Activated CD8-positive, alpha-beta T cell treated with anti-CD3 and anti-CD28 coated beads for 36 hours (primary cell): ENCODE measurements at places on chromosomes 6 and 20.

DNA sequence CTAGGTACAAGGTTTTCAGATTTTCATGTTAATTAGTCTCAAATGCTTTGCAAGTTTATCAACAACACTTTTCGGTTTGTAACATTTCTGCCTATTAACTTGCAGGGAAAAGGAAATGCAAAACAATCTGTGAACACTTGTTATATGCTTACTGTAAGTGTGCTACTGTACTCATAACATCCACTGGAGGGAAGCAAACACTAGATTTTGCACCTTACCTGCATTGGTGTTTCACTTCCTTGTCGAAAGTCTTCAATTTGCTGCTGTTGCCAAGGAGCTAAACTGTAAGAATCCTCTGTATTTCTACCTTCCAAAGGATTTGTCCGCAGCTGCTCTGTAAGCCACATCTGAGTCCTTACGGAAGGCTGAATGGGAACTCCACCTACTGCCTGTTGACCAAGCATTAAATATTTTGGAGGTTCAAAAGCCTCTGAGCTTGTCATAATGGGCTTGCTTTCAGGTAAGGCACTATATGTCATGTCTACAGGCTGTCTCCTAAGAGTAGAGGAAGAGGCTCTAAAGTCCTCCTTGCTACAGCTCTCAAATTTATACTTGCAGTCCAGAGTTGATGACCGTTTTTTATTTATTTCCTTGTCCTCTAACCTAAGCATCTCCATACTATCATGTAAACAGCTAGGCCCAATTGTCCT is 17.3 kb downstream of the PLN start:
- DNase-seq, result peak; percentile 13

DNA sequence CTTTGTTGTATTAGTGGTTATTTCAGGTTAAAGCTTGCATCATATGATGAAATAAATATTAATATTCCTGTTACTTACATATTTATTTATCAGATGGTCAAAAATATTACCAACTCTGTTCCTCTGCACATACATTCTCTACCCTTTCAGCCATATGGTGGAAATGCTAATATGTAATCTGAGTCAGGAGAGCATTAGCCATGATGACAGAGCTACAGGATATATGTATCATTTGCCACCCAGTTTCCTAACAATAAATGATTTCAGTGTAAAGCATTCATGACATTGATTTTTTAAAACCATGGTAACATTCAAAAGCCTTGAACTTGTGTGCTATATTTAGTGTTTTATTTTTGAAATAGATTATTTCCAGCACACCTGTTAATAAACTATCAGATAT is 16.6 kb downstream of the POPDC3 start:
- DNase-seq, result no peak

DNA sequence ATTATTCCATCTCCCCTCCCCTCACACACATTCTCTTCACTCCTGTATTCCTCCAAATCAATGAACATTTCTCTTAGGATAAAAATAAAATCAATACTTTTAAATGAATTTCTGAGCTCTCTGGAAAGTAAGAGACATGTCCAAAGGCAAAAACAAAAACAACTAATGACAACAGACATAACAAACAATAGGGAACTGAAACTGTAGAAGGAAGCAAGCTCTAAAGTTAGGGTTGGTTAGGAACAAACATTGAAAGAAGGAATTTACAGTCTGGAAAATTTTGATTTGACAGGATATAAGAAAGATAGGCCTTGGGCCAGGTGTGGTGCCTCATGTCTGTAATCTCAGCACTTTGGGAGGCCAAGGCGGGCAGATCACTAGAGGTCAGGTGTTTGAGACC is 17.5 kb upstream of the MYCT1 start:
- no peak for DNase-seq

DNA sequence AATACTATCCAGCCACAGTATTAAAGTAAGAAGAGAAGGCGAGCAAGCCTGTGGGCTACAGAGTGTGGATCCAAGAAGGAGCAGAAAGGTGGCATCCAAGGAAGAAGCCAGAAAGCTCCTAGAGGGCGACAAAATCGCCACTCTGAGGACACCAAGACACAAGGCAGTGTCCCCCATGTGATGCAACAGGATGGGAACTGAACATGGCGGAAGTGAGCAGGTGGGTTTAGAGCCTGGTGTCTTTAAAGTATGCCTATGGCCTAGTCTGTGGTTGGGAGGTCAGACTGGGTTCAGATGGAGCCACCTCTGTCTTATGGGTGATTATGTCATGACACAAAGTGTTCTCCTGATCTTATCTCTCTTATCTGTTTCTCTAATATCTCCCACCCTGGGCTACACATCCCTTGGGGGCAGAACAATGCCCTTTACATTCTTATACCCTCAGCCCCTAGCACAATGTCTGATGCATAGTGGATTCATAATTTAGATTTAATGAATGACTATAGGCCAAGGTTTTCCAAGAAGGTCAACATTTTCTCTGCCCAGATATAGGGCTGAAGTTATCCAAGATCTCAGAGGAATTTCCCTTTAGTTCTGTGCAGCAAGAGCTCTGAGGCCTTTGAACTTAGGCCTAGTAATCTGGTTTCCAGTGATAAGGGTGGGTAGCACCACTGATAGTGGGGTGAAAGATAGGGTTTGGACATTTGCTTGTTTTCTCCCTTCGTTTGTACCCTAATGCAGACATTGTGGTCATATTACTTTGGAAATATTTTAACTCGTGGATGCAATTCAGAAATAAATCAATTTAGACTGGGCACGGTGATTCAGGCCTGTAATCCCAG is 167.3 kb upstream of the AKIRIN2 start:
- DNase-seq, result no peak

DNA sequence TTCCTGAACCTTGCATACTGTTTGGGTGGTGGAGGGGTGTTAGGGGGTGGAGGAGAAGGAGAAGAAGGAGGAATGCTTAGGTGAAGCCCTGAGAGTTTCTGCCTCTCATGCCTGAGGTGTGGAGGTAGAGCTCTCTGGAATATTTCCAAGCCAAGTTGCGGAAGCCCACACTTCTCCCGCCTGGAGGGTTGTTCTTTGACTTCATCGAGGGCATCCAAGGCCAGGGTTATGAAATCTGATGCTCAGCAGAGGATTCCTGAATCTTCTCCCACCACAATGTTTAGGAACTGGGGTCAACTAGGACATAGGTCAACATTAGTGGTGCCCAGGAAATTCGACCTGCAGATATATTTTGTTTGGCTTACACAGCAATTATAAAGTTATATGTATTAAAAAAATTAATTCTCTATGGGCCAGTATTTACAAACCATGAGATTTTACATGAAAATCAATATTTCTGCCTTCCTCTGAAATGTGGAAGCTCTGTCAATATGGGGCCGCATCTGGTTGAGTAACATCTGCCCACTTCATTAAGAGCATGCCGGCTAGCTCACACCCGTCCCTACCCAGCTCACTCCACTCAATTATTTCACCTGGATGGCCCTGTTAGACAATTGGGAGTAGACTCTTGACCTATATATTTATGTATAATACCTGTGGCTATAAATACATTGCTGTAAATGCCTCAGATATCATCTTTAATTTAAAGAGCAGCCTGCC is 257.1 kb upstream of the ZFP64 start:
- DNase-seq, result no peak

DNA sequence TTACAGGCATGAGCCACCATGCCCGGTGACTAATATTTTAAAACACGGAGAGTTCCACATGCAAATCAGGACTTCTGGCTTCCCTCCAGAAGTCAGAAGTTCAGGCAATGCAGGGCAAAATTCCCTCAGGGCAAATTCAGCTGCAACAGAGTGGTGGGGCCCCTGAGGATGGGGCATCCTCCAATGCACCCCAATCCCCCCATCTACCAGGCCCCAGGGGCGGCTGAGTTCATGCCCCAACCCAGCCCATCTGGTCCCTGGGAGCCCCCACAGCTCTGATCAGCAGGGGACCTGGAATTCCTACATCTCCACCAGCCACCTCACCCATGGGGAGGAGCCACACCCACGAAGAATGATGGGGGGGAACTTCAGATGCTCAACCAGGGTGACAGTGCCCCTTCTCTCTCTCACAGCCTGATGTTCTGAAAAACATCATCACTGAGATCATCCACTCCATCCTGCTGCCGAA is 22.6 kb downstream of the BPIFB1 start:
- DNase-seq, result no peak

DNA sequence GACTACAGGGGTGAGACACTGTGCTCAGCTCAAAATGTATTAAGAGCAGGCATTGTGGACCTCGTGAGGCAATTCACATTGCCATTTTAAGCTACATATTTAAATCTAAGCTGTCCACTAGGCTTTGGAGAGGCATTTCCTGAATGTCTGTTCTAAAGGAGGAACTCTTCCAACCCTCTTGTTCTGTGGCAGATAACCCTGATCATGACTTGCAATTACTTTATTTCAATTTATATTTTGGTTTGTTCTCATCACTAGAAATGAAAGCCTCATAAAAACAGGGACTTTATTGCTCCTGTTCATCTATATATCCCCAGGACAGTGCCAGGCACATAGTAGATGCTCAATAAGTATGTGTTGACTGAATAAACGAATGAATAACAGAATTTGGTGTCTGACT is 84.0 kb upstream of the SALL4 start:
- DNase-seq, result no peak

DNA sequence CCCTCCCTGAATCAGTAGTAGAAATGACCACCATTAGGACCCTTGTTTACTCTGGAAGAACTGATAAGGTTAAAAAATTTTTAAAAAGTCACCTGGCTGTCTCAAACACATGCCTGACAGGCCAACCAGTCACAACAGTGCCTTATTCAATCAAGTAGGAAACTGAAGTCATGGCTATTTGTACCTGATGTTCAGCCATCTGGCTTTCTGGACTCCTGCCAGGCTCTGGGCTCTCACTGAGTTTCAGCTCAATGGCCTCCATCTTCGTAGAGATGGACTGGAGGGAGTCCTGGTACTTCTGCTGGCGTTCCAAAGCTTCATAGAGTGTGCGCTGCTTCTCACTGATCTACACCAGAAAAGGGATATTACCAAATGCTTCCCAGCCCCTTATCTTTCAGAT is 343.8 kb downstream of the SYNE1 start:
- no peak for DNase-seq

DNA sequence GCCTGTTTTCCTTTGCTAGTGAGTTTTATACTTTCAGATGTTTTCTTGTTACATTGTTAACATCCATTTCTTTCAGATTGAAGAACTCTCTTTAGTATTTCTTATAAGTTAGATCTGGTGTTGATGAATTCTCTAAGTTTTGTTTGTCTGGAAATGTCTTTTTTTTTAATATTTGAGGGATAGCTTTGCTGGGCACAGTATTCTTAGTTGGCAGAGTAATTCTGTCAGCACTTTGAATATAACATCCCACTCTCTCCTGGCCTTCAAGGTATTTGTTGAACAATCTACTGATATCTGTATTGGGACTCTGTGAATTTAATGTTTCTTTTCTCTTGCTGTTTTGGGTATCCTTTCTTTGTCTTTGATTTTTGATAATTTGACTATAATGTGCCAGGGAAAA is 79.4 kb upstream of the UST start:
- DNase-seq, result no peak

DNA sequence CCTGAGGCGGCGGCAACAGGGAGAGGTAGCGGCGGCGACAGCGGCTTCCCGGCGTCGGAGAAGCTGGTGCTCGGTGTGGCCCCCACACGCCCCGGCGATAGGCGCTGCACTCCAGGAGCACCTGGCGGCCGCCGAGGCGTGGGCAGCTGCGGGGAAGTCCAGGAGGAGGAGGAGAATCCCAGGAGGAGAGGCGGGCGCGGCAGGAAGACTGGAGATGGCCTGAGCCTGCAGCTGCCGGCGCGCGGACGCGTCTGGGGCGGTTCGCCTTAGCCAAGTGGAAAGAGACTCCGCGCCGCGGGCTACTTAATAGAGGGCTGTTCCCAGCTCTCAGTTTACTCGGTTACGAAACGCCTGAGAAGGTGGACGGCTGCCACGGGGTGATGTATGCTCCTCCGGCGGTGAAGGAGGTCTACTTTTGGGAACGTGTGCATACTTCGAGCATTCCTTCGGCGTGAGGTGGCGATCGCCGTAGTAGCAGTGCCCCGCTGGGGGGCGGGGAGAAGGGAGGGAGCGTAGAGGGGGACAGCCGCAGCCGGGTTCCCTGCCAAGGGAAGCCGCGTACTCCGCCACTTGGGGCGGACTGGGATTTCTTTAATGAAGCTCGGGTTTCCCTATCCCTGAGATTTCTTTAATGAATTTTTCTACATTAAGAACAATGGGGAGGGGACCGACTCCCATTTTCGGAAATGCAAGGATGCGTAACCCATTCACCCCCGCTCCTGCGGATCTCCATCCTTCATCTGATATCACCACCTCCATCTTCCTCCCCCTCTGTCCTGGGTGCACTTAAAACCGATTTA is at the start of gene COL12A1:
Gene COL12A1, minus strand, starts transcription at position 278 of the 800 bp plus-strand sequence. CDS start 3,261 bp downstream, outside the sequence.
- DNase-seq, result peak; percentile 27
